ENCODE measurements at places on chromosomes 2 and 18. TPM values are rescaled to one million over a fixed set of nuclear protein-coding genes. Genes with fewer than 3 reads are reported as not detected.
A peak's percentile ranks its signal among the peaks of the same experiment; 100 is the strongest.

DNA sequence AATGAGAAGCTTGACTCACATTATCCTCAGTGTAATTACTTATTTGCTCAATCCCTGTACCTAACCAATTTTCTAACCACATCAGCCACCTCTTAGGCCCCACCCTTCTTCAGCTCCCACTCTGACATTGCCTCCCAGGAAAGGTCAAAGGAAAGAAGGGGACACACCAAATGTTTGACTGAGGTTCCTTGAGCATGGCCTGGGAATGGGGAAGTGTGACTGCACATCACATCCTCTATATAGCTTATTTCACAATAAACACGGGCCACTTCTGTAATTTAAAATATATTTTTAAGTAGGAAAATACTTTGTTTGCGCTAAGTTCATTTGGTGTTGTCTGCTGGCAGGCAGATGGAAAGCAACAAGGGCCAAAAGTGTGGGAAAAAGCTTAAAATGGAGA lies 3.0 kb upstream of the FIGLA start:
- peaks cover 60% of the 10 kb centered on the region for H3K27me3 ChIP-seq
- H3K4me1 ChIP-seq = no peaks in the 10 kb centered on the region
- no peaks in the 10 kb centered on the region for H3K36me3 ChIP-seq
- H3K27ac ChIP-seq = no peak overlapping the region
- no peak overlapping the region for H3K4me3 ChIP-seq

DNA sequence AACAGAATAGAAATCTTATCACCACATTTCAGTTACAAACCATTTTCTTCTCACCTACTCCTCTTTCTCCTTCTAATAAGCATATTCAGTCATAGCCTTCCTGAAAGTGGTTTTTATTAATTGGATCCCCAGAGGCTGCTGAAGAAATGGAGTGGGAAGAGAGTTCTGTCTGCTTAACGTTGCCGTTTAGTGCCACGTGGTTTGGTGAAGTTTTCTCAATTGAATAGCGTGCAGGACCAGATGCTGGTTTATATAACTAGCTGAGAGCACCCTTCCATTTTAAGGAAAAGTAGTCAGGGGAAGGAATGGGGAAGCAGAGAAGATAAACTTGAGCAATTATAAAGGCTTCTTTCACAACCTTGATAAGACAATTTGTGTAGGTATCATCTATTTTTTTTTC lies 318.7 kb downstream of the PTH2R start:
- H3K4me3 ChIP-seq = no peak overlapping the region
- no peak overlapping the region for H3K27ac ChIP-seq
- no peaks in the 10 kb centered on the region for H3K4me1 ChIP-seq
- H3K36me3 ChIP-seq = no peaks in the 10 kb centered on the region

DNA sequence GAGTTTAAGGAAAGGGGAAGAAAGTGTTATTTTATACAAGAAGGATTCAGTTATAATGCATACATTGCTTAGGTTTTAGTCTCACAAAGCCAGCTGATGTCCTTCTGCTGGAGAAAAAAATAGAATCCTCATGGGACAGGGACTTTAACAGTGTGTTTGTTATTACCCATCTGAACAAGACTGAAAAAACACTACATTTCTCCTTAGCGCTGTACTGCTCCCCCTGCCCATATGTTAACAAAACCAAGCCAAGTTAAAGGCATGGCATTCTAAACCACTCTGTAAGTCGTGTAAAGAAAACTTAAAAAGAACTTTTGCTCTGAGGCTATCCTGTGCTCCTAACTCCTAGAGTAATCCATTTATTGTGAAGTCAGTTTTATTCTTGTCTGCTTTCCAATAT lies 102.6 kb upstream of the NYAP2 start:
- DNase-seq = no peak
- no peak overlapping the region for H3K27ac ChIP-seq
- H3K36me3 ChIP-seq = no peaks in the 10 kb centered on the region
- no peaks in the 10 kb centered on the region for H3K27me3 ChIP-seq
- H3K4me1 ChIP-seq = no peaks in the 10 kb centered on the region

DNA sequence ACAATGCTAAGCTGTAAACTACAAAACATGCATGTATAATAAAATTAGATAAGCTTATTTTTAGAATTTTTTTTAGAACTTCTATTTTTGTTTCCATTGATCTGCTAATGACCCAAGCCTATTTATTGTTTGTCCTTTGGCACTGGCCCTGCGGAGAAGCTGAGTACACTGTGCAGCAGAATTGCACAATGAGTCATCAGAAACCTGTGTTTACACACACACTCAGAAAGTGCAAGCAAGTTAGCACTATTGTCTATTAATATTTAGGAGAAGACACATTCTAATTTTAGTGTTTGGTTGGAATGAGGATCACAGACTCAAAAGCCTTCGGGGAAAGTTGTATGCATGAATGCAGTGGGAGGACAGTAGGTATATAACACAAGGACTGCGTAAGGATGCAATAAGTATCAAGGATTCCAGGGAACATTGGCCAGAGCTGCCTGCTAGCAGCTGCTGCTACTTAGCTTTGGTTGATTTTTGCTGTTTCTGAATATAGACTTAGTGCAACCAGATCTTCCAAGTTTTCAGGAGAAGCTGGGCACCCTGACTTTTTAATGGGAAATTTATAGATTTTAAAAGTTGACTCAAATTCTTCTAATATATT lies 128.2 kb downstream of the KCNH7 start:
- no peak for DNase-seq
- no peaks in the 10 kb centered on the region for H3K27me3 ChIP-seq
- H3K36me3 ChIP-seq = no peaks in the 10 kb centered on the region
- H3K4me1 ChIP-seq = no peaks in the 10 kb centered on the region

DNA sequence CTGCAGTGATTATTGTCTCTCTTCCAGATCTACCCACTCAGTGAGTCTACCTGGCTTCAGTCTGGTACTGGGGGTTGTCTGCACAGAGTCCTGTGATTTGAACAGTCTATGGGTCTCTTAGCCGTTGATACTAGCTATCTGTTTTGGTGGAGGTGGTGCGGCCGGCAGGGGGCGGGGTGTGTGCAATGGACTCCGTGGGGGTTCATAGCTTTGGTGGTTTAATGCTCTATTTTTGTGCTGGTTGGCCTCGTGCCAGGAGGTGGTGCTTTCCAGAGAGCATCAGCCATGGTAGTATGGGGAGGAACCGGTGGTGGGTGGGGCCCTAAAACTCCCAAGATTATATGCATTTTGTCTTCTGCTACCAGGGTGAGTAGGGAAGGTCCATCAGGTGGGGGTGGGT lies 1120.1 kb upstream of the FAM98A start:
- DNase-seq = no peak
- no peaks in the 10 kb centered on the region for H3K27me3 ChIP-seq
- no peak overlapping the region for H3K4me3 ChIP-seq
- no peak overlapping the region for H3K27ac ChIP-seq
- H3K36me3 ChIP-seq = no peaks in the 10 kb centered on the region

DNA sequence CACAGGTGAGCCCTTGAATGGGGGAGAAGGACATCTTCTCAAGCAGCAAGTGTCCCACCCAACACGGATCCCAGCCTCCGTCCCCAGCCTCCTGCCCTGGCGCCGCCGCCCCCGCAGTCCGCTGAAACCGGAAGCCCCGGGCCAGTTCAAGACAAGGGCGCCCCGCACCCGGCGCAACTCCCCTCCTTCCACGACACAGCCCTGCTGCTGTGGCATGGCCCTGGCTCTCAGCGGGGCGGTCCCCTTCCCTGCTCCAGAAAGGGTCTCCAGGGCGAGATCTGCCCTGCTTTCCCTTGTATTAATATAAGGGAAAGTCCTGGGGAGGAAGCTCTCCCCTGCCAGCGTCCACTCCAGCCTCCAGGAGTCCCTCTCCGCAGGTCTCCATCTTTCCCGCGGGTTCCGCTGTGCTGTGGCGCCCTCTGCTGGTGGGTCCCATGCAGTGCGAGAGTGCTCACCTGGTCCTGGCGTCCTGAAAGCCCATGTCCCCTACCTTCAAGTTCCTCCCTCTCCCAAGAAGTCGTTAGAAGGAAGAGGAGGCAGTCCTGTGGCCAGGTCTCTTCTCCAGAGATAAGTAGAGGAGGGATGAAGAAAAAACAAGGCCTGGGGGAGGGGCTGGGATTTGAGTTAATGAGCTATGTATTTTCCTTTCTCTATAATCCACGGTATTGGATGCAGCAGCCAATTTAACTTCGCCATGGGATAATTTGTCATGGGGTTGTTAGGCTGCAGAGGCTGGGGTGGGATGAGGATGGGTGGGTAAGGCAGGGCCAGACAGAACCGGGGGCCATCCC lies 176.0 kb downstream of the SMAD2 start:
- DNase-seq = peak; percentile 98
- no peak overlapping the region for H3K27ac ChIP-seq
- no peaks in the 10 kb centered on the region for H3K4me1 ChIP-seq
- H3K36me3 ChIP-seq = no peaks in the 10 kb centered on the region
- peaks cover 6% of the 10 kb centered on the region for H3K27me3 ChIP-seq
- no peak overlapping the region for H3K4me3 ChIP-seq

GRCh38 chr2:8684540-8684877 lies 2.7 kb downstream of the ID2 start:
- peaks cover 7% of the 10 kb centered on the region for H3K4me1 ChIP-seq
- H3K4me3 ChIP-seq = peak overlapping the region; percentile 89
- no peaks in the 10 kb centered on the region for H3K27me3 ChIP-seq
- no peaks in the 10 kb centered on the region for H3K36me3 ChIP-seq
- DNase-seq = peak; percentile 72

DNA sequence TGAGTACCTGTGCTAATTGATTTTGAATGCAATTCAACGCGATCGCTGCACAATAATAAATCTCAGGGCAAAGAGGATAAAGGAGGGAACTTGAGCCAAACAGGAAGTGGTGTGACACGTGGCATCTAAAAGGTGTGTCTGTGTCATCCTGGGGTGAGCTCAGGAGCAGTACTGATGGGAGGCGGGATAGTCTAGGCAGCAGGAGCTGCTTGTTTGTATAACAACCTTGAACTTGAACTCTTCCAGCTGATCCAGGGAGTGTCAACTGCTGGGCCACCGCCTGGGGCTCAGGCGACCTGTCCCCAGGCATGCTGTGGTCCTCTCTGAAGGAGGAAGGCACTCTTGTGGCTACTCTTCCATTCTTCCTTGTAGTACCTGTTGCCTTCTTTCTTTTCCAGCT lies 61.2 kb downstream of the BOD1L2 start:
- no peaks in the 10 kb centered on the region for H3K27me3 ChIP-seq
- H3K36me3 ChIP-seq = no peaks in the 10 kb centered on the region
- peaks cover 34% of the 10 kb centered on the region for H3K4me1 ChIP-seq
- H3K27ac ChIP-seq = no peak overlapping the region
- DNase-seq = peak; percentile 73
- no peak overlapping the region for H3K4me3 ChIP-seq

DNA sequence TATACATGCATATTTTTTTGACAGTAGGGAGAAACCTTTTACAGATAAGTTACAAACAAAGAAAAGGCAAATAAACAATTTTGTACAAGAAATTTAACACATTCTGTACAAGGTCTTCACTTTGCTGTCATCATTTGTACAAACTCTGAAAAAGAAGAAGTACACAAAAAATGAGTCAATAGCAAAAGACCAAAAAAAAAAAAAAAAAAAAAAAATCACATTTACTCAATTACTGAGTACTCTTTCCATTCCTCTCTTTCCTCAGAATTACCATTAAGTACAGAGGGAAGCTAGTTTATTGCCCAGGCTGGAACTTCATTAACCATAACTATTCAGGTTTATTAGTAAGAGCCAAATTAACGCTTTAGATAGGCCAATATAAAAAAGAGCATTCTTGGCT lies 5.6 kb upstream of the STPG4 start:
- H3K27ac ChIP-seq = no peak overlapping the region
- H3K4me1 ChIP-seq = peaks cover 12% of the 10 kb centered on the region
- DNase-seq = no peak
- H3K4me3 ChIP-seq = no peak overlapping the region
- H3K27me3 ChIP-seq = no peaks in the 10 kb centered on the region
- peaks cover 65% of the 10 kb centered on the region for H3K36me3 ChIP-seq

DNA sequence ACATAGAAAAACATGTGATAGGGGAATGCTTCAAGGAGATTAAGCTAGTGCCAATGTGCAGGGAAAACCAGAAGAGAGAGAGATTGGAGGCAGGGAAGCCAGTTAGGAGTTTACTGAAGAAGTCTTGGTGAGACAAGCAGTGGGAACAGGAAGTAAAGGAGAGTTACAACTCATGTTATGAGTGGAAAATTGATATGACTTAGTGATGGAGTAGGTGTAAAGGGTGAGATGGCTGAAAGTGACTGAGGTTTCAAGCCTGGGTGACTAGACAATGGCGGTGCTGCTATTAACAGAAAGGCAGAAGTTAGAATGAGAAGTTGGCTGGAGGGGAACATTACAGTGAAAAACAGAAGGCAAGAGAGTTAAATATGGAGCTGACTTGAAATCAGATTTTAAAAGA lies 16.5 kb downstream of the DOK1 start:
- H3K27me3 ChIP-seq = peaks cover 48% of the 10 kb centered on the region
- no peak overlapping the region for H3K27ac ChIP-seq
- DNase-seq = no peak
- H3K4me1 ChIP-seq = no peaks in the 10 kb centered on the region

GRCh38 chr2:142757111-142757510 lies 120.4 kb upstream of the KYNU start:
- H3K36me3 ChIP-seq = no peaks in the 10 kb centered on the region
- H3K27ac ChIP-seq = no peak overlapping the region
- H3K4me1 ChIP-seq = no peaks in the 10 kb centered on the region

DNA sequence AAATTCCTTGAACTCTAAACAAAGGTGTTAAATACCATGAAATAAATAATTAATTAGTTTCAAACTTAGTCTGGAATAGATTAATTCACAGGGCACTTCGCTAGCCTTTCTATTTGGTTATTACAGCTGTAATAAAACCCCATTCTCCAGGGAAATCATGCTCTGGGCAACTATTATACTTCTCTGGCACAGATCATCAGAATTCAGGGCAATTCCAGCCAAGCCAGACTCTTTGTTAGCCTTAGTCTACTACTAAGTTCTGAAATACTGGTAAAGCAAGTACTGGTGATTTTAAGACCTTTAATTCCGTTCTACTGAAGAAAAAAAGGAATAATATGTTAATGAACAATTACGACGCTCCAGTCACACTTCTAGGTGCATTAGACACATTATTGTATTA lies 123.4 kb upstream of the PDE1A start:
- no peaks in the 10 kb centered on the region for H3K36me3 ChIP-seq
- H3K27ac ChIP-seq = no peak overlapping the region
- H3K4me3 ChIP-seq = no peak overlapping the region
- DNase-seq = no peak
- no peaks in the 10 kb centered on the region for H3K27me3 ChIP-seq

GRCh38 chr2:11590193-11590592 lies 56.3 kb downstream of the GREB1 start:
- H3K36me3 ChIP-seq = peaks cover 95% of the 10 kb centered on the region
- H3K4me3 ChIP-seq = no peak overlapping the region
- no peak overlapping the region for H3K27ac ChIP-seq
- no peak for DNase-seq
- no peaks in the 10 kb centered on the region for H3K27me3 ChIP-seq
- no peaks in the 10 kb centered on the region for H3K4me1 ChIP-seq

SERPINB12 gene
- total RNA-seq = not detected

MSH2 gene
- 136 TPM for total RNA-seq

TET3 gene
- 23.5 TPM for total RNA-seq

KCNE4 gene
- not detected for total RNA-seq

DOK6 gene
- 7.7 TPM for total RNA-seq

CFAP65 gene
- 1.3 TPM for total RNA-seq

NLRC4 gene
- total RNA-seq = not detected

GPR45 gene
- total RNA-seq = not detected

Data from endodermal cell (in vitro differentiated cells).